Tracheal epithelial cell (primary cell): ENCODE measurements at places on chromosomes 11 and 22. TPM values are rescaled to one million over a fixed set of nuclear protein-coding genes. Genes with fewer than 3 reads are reported as not detected.

Gene CSKMT
- total RNA-seq: 4.3 and 26.0 TPM in 2 replicates

Gene OR8D1
- total RNA-seq: not detected in 2 replicates

Gene KLHDC7B
- total RNA-seq: 0.24 and 0.43 TPM in 2 replicates

Gene CALCB
- 0.24 TPM in 1 of 2 replicates, not detected in the other for total RNA-seq

Gene JRKL
- total RNA-seq: 6.2 and 7.2 TPM in 2 replicates

Gene TUT1
- 7.0 and 9.0 TPM in 2 replicates for total RNA-seq

Gene CFAP68
- total RNA-seq: 16.2 and 18.3 TPM in 2 replicates

Gene ADSL
- 87.2 and 122 TPM in 2 replicates for total RNA-seq

Gene CDKN1C
- 13.5 and 23.2 TPM in 2 replicates for total RNA-seq

Gene B4GALNT4
- 27.3 and 29.4 TPM in 2 replicates for total RNA-seq

Gene HSPB2
- total RNA-seq: 0.24 TPM in 1 of 2 replicates, not detected in the other

Gene FAM83F
- total RNA-seq: 18.1 and 31.8 TPM in 2 replicates

Gene OR8G1
- not detected in 2 replicates for total RNA-seq

Gene RFPL1
- not detected in 2 replicates for total RNA-seq

Gene SLN
- 1.4 TPM in 1 of 2 replicates, not detected in the other for total RNA-seq

Gene UPK2
- not detected in 2 replicates for total RNA-seq

Gene MGAT3
- under 0.01 TPM in 2 replicates for total RNA-seq

Gene GSTT2B
- 1.9 and 3.0 TPM in 2 replicates for total RNA-seq

Gene PTDSS2
- total RNA-seq: 35.7 and 42.2 TPM in 2 replicates

Gene NLRP14
- total RNA-seq: 0.24 TPM in 1 of 2 replicates, not detected in the other

Gene CCDC15
- total RNA-seq: 1.2 and 1.5 TPM in 2 replicates

Gene AGBL2
- 0.43 and 0.48 TPM in 2 replicates for total RNA-seq

Gene CATSPERZ
- total RNA-seq: 0.48 TPM in 1 of 2 replicates, not detected in the other

Gene MUC2
- total RNA-seq: not detected in 2 replicates

Gene OPCML
- total RNA-seq: not detected in 2 replicates

Gene TSPAN18
- total RNA-seq: 0.72 TPM in 1 of 2 replicates, not detected in the other

Gene SYT13
- 7.2 TPM in 1 of 2 replicates, not detected in the other for total RNA-seq

Gene THOC5
- 36.4 and 51.6 TPM in 2 replicates for total RNA-seq

Gene PPP2R1B
- total RNA-seq: 25.6 and 39.5 TPM in 2 replicates

Gene PATE2
- total RNA-seq: not detected in 2 replicates

Gene SERHL2
- total RNA-seq: 0.43 and 8.7 TPM in 2 replicates

Gene PSMA1
- total RNA-seq: 128 and 142 TPM in 2 replicates

Gene KDM4D
- total RNA-seq: 0.24 and 1.1 TPM in 2 replicates

Gene LINC01488
- not detected in 2 replicates for total RNA-seq

Gene CYP2D6
- total RNA-seq: 0.24 and 0.85 TPM in 2 replicates

Gene SHANK3
- 1.5 and 2.7 TPM in 2 replicates for total RNA-seq

Gene DDX10
- total RNA-seq: 25.3 and 34.5 TPM in 2 replicates

Gene MRGPRF
- total RNA-seq: under 0.01 TPM in 1 of 2 replicates, not detected in the other

Gene GAL3ST1
- 0.48 TPM in 1 of 2 replicates, not detected in the other for total RNA-seq

Gene ACR
- total RNA-seq: not detected in 2 replicates

Gene NDUFA6
- 32.3 and 41.6 TPM in 2 replicates for total RNA-seq

Gene CLCF1
- 3.0 and 8.9 TPM in 2 replicates for total RNA-seq

Gene CNGA4
- total RNA-seq: 0.64 TPM in 1 of 2 replicates, not detected in the other

Gene NLRX1
- 24.5 and 27.0 TPM in 2 replicates for total RNA-seq

Gene SGSM1
- not detected in 2 replicates for total RNA-seq

Gene SLC22A8
- not detected in 2 replicates for total RNA-seq
